ENCODE measurements at places on chromosomes 7 and 10.
A peak's percentile ranks its signal among the peaks of the same experiment; 100 is the strongest.

GRCh38 chr7:139417478-139417877 lies 57.8 kb downstream of the LUC7L2 start:
- no peak for DNase-seq

DNA sequence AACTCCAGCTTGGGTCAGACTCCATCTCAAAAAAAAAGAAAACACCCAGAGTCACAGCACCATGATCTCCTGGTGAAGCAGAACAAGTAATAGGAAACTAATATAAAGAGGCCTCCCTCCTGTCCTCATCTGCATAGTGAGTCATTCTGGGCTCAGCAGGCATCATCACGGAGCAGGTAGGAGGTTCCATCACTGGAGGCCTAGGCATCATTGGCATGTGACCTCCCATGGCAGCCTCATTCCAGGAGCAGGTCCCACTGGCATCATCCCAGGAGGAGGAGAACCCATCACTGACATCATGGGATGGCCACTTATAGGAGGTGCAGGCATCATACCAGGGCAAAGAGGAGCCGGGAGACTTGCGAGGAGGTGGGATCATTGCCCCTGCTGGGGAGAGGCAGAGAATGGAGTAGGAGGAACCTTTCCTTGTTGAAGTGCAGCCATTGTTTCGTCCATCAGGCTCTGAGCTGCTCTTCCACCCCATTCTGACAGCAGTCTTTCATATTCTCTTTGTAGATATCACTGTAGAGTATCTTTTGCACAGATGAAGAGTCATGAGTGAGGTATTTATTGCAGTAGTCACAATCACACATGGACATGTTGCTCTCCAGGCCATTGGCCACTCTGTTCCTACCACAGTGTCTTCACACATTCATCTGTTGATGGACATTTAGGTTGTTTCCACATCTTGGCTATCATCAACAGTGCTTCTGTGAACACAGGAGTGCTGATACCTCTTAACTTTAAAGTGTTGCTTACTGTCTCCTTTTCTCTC lies 73.8 kb downstream of the OSBPL3 start:
- no peak for DNase-seq

DNA sequence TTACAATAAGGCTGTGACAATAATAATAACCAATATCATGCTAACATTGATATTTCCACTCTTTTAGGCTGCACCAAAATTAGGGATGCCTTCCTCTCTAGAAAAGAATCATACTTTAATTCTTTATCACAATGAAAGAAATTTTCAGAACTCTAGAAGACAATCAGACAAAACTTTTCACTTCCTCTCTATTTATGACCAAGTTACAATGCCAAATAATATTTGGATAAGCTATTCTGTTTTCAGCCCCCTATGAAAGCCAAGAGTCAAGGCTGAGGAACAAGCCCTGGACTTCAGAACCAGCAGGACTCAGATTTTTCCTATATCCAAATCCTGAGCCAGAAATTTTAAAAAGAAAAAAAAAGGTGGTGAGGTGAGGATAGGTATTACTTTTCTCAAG lies 4.6 kb downstream of the HYCC1 start:
- no peak for DNase-seq

DNA sequence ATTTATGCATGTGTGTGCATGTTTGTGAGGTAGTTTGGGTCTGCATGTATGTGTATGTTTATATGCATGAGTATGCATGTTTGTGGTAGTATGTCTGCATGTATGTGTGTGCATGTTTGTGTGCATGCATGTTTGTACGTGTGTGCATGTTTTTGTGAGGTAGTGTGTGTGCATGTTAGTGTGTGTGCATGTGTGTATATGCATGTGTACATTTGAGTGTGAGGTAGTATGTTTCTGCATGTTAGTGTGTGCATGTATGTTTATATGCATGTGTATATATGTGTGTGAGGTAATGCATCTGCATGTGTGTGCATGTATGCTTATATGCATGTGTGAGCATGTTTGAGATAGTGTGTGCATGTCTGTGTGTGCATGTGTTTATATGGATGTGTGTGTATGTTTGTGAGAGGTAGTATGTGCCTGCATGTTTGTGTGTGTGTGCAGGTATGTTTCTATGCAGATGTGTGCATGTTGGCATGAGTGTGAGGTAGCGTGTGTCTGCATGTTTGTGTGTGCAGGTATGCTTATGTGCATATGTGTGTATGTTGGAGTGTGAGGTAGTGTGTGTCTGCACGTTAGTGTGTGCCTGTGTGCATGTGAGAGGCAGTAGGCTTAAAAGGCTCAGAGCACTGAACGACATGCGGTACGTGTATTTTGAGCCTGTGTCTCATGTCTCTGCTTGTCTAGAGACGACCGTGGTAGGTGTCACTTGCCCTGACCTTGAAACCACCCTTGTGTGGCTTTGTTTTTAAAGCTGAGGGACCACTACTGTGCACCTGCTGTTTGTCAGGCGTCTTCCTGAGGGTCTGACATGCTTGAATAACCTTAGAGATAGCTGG lies 43.7 kb downstream of the PFKP start:
- DNase-seq: no peak

DNA sequence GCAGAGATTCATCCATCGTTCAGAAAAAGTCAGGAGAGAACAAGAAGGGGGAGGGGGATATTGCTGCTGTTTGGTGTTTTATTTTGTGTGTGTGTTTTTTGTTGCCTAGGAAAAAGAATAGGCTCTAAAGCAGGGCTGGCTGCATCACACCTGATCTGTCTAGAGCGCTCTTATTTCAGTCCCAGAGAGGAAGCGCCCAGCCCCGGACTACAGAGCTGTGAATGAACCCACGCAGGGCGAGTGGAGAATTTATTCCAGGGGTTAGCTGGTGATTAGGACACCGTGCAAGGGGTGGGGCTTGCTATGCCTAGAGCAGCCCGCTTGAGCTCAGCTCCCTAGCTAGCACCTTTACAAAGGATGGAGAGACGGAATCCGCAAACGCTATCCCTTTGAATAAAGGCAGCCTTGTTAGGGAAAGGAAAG lies 621 bp upstream of the FAM13C start:
- DNase-seq: peak; percentile 78

GRCh38 chr7:118109607-118110006 lies 74.4 kb upstream of the LSM8 start:
- peak; percentile 76 for DNase-seq

DNA sequence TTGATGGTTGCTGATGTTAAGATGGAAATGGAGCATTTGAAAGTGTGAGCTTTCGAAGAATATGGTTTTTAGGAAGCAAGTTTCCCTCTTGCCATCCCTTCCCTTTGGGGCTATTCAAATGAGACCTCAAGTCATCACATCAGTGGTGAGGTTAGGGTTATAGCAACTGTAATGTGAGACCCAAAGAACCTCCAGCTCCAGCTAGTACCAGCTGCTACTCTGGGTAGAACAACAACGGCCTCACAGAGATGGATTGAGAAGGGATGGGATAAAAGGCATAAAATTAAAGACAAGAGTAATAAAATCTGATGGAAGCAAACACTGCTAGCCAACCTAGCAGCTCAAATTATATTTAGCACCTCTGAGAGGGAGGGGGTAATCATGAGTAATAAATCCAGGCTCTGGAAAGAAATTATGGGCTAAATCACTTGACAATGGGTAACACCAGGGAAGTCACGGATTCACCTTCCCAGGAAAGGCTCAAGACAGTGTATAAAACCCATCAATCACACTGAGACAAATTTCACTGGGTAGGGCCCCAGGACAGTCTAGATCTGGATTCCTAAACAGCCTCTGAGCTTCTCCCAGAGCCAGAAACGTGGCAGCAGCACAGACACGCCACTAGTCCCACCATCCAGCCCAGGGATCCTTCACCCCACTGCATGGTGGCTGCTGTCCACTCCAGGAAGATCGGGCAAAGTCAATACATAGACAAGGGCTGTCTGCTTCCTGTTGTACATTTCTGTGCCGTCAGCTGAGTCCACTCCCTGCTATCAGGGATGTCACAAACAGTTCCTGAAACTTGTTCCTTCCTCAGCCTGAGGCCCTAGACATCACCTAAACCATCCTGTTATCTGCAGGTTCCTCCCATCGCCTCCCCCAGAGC lies 151.1 kb downstream of the GFRA1 start:
- DNase-seq: no peak

DNA sequence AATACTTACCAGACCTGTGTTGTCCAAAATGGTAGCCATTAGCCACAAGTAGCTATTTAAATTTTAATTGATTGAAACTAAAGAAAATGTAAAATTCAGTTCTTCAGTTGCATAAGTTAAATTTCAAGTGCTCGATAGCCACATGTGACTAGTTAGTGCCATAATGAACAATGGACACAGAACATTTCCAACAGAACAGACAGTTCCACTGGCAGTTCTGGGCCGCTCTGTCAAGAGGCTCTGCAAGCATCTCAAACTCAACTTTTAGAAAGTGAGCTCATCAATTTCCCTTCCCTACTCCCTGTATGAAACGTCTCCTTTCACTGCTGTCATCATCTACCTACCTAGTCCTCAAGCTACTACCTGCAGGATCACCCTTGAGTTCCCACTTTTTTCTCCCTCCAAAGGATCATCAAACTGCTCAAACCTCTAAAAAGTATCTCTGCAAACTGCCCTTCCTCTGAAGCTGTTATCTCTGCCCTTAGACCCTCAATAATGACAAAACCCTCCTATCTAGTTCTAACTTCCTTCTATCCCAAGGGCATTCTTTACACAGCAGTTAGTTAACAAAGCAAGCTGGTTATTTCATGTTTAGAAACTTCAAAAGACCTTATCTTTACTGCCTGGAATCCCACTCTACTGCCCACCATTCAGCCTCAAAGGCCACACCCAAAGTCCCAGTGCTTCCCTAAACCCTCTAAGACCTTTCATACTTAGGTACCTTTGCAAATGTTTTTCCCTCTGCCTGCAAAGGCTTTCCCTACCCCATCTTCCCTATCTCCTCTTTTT lies 20.6 kb downstream of the SHTN1 start:
- DNase-seq: no peak

DNA sequence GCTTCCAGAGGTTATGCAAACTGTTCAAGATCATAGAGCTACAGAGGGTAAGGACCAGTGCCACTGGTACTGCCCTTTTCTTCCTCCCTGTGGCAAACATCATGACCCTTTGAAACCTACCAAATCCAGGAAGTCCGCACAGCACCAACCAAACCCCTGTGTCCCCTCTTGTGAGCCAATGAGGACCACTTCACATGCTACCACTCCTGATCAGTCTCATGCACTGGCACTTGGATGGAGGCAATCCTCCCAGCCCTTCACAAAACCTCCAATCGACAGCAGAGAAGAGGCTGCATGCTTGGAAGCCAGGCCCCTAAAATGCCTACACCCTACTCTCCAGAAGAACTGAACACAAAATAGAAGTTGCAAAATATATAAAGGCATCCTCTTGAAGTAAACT lies 248.0 kb downstream of the TNS3 start:
- DNase-seq: no peak

- DNase-seq: no peak
Measured at GRCh38 chr7:70668606-70669358, 463.2 kb upstream of the GALNT17 start.

Data from NCI-H2081 (cell line).